Stimulated activated CD8-positive, alpha-beta memory T cell treated with anti-CD3 and anti-CD28 coated beads, Interleukin-4, amount 100 ng/mL, for 1 hour (primary cell): ENCODE measurements at places on chromosomes 12 and 14.

DNA sequence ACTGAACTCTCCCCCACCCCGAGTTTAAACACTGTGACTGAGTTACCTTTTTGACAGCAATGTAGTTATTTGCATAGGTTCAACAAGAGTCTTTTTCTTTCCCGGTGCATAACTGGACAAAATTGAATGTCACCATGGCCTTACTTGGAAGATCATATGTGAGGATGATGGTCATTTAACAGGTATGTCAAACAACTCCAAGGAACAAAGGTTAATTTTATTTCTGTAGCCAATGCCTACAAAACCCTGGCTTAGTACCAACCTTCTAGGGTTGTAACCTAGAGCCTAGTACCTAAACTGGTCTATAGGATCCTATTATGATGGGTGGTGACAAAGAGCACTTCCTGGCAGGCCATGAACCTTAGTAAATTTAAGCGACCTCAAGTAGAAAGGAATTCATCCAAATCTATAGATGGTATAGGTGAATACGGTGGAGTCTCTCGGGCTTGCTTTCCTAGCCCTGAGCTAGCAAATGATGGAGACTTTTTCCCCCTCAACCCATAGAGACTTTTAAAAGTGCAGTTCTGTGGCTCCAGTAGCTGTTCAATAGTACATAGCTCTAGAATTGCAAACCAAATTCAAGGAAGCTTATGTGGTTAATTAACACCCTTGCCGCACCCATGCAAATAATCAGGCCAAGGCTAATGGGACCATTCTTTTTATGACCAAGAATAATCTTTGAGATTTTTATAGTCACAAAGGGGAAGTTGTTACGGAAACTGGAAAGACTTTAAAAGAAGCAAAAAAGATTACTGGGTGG is 89.0 kb downstream of the SLC38A1 start:
- DNase-seq: no peak

- no peak for DNase-seq
These were observed 5.3 kb upstream of the CDCA4 start for GRCh38 chr14:105026033-105026785.

GRCh38 chr14:76465664-76466063 is 89.7 kb downstream of the ESRRB start:
- DNase-seq: no peak

GRCh38 chr12:110932046-110932445 is 11.7 kb upstream of the MYL2 start:
- no peak for DNase-seq

GRCh38 chr14:21241218-21241819 is 27.9 kb downstream of the HNRNPC start:
- DNase-seq: no peak

- no peak for DNase-seq
These were observed 34.2 kb downstream of the PPM1H start for GRCh38 chr12:62900686-62901272.

GRCh38 chr14:94239406-94239805 is 53.7 kb downstream of the SERPINA10 start:
- no peak for DNase-seq

DNA sequence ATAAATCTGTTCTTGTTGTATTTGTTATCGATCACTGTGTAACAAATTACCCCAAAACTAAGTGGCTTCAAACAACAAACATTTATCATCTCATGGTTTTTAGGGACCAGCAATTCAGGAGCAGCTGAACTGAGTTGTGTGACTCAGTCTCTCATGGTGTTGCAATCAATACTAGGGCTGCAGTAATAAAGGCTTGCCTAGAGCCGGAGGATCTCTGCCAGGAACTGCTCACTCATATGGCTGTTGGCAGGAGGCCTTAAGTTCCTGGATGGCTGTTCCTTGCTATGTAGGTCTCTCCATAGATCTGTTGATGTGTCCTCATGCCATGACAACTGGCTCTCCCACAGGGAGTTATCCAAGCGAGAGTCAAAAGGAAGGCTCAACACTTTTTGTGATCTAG is 3.8 kb upstream of the PSMC6 start:
- DNase-seq: no peak

- no peak for DNase-seq
These were observed 24.0 kb downstream of the SYT1 start for GRCh38 chr12:78888568-78888967.
